ENCODE measurements at places on chromosomes 4 and X.

GRCh38 chrX:48966796-48967579 lies 4.7 kb downstream of the KCND1 start:
- DNase-seq, result no peak

- DNase-seq, result no peak
Observed at GRCh38 chrX:154437971-154438893, 1.3 kb downstream of the GDI1 start.

- peak; percentile 64 for DNase-seq
Observed at GRCh38 chr4:37892641-37893040, 1.8 kb downstream of the TBC1D1 start.

DNA sequence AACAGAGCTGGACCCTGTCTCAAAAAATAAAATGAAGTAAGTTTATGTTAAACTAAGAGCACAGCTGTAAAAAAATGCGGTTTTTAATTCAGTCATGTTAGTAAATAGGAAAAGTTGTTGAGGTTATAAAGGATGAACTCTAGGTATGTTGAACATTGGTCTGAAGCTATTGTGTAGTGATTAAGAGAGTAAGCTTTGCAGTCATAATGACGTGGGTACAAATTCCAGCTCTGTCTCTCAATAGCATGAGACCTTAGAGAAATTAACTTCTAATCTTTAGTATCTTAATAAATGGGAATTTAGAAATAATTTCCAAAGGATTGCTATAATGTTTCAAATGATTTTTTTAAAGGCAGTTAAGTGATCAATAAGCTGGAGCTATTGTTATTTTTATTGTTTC lies 2.9 kb upstream of the YTHDC1 start:
- no peak for DNase-seq

DNA sequence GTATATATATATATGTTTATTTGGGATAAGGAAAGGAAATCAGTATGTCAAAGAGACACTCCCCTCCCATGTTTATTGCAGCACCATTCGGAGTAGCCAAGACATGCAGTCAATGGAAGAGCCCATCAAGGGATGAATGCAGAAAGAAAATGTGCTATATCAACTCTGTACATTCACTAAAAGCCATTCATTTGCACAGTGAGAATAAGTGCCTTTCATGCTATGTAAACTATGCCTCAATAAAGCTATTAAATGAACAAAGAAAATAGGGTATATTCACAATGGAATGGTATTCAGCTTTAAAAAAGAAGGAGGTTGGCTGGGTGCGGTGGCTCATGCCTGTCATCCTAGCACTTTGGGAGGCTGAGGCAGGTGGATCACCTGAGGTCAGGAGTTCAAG lies 20.3 kb downstream of the CD99 start:
- no peak for DNase-seq

DNA sequence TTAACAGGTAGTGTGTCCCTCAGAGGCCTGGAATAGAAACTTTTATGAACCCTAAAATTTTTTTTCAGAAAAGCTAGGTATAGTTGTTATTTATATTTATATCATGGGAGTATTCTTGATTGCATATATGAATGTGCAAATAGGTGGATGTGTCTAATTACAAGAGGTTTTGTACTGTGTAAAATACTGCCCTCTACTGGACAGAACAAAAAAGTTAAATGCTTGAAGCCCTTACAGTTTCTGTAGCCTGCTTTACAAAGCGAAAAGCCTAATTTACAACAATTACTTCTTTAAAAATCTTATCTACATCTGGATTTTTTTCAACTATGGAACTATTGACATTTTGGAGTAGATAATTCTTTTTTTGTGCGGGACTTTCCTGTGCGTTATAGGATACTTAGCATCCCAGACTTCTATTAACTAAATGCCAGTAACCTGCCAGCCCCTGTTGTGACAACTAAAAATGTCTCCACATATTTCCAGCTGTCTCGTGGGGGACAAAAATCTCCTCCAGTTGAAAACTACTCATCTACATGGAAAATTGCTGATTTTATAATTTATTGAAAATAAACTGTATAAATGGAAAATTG lies 35.1 kb downstream of the ENPEP start:
- peak; percentile 87 for DNase-seq

DNA sequence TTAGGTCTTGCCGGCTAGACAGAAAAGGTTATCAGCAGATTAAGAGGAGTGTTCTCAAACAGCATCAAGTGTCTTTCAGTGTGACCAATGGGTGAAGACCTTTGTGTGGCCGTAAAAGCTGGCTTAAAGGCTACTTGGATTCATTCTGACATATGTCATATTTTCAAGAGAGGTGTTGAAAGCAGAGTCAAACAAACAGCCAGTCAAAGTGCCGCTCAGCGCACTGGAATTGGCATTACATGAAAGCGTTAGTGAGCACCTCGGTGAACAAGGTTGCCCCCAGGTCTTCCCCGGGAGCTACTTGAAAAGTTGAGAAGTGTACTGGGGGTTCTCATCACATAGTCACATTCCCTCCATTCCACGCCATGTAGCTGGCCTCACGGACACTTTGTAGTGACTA lies 148.9 kb downstream of the SOX3 start:
- DNase-seq, result no peak

DNA sequence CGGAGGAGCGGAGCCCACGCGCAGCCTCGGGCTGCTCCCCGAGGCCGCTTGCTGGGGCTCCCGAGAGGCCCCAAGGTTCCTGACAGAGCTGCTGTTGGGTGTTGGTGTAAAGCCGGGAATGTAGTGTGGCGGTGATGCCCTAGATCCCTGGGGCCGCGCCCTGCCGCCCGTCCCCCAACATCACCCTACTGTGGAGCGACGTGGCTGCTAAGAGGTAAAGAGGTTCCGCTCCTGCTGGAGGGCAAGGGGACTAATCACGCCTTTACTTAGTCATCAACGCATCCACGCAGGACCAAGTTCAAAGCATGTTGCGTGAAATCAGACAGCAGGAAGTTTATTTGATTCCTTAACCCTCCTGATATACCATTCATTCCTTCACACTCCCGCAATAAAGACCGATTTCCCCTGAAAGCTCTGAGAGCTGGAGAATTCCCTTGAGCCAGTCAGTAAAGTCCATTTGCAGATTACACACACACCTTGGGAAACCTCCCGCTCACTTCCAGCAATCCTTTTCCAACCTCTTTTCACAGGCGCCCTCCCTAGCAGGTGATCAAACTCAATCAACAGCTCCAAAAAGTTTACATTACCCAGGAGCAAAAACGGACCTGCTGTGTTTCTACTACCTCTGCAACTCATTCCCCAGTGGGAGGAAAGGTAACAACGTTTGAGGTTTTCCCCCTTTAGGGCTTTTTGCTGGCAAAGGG lies 579 bp upstream of the GABRA2 start:
- DNase-seq, result no peak

DNA sequence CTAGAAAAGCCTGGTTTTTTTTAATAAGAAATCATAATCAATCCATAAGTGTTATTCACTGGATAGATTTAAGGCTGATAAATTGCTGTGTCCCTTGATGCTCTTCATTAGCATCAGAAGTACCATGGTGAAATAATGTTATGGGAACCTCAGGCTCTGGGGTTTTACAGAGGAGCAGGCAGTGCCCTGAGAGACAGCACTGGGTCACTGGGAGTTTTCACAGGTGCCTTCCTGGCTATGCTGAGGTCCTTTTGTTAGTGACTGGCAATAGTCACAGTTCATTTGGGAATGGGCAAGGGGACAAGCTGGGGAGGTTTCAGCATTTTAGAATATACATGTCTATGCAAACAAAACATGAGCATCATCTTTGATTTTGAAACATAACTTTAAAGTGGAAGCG lies 38.6 kb downstream of the ANK2 start:
- DNase-seq, result no peak

- DNase-seq, result no peak
Observed at GRCh38 chrX:145393702-145394235, 146.5 kb downstream of the SPANXN1 start.

DNA sequence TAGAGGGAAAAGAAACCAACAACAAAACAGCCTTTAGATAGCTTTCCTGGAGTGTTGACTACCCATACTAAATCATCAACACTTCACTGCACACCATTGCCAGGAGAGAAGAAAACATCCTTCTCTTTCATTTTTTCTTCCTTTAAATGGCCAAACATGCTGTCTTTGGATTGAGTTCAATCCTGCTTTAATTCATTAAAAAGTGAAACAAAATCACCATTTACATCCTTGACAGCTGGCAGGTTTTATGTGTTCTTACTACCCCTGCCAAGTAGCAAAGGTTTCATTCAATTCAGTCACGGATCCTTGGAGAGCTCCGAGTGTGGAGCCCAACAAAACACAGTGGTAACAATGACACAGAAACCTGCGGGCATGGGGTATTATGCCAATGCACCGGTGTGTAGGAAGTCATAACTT lies 568.3 kb downstream of the ANKRD50 start:
- no peak for DNase-seq

- peak; percentile 22 for DNase-seq
Observed at GRCh38 chr4:47651231-47651630, 166.2 kb downstream of the ATP10D start.
